Lower lobe of right lung (tissue), 2 donors: ENCODE measurements at places on chromosomes 4 and X. TPM values are rescaled to one million over a fixed set of nuclear protein-coding genes. Genes with fewer than 3 reads are reported as not detected.

GRCh38 chr4:168735735-168736134, 238.9 kb downstream of the PALLD start:
- H3K27me3 ChIP-seq = no peaks in the 10 kb centered on the region
- H3K27ac ChIP-seq = peak overlapping the region; percentile 5
- DNase-seq = no peak
- no peak overlapping the region for H3K4me3 ChIP-seq
- no peaks in the 10 kb centered on the region for H3K36me3 ChIP-seq

HSFX1 gene
- total RNA-seq = 2.2 TPM

- H3K4me3 ChIP-seq = no peak overlapping the region
- H3K4me1 ChIP-seq = peaks cover 37% of the 10 kb centered on the region
- DNase-seq = no peak
- peak overlapping the region; percentile 74 for H3K27ac ChIP-seq
- no peaks in the 10 kb centered on the region for H3K36me3 ChIP-seq
- H3K27me3 ChIP-seq = no peaks in the 10 kb centered on the region
Observed at GRCh38 chr4:81491943-81492342, 20.2 kb upstream of the RASGEF1B start.

HOPX gene
- 341 TPM for total RNA-seq

- no peaks in the 10 kb centered on the region for H3K4me1 ChIP-seq
- no peak overlapping the region for H3K27ac ChIP-seq
- no peak overlapping the region for H3K4me3 ChIP-seq
- H3K27me3 ChIP-seq = no peaks in the 10 kb centered on the region
Observed at GRCh38 chrX:9940421-9940820, 26.7 kb upstream of the CLDN34 start.

DNA sequence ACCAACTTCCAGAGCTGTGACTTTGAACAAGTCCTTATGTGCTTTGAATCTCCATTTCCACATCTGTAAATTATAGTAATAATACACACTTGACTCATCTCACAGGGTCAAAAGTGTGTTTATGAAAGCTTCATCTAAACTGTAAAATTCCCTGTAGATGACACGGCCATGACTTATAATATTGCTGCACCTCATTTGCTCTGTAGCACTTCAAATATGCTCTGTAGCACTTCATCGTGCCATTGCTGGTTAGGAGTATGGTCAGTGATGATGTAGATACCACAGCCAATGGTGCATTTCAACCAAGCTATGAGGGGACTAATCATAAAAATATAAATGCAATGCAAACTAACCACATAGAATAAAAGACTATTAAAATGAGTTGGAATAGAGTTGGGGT, 318.6 kb downstream of the ANK2 start:
- H3K27ac ChIP-seq = no peak overlapping the region
- H3K4me1 ChIP-seq = no peaks in the 10 kb centered on the region
- H3K36me3 ChIP-seq = peaks cover 5% of the 10 kb centered on the region
- DNase-seq = no peak
- no peak overlapping the region for H3K4me3 ChIP-seq

- no peak overlapping the region for H3K27ac ChIP-seq
- H3K27me3 ChIP-seq = no peaks in the 10 kb centered on the region
- H3K4me1 ChIP-seq = peaks cover 41% of the 10 kb centered on the region
- no peaks in the 10 kb centered on the region for H3K36me3 ChIP-seq
Observed at GRCh38 chr4:151314010-151314355, 11.4 kb downstream of the SH3D19 start.

MAGEA8 gene
- not detected for total RNA-seq

GRCh38 chrX:150146271-150146896, 208.1 kb upstream of the EOLA2 start:
- H3K27ac ChIP-seq = no peak overlapping the region
- no peak for DNase-seq
- no peaks in the 10 kb centered on the region for H3K36me3 ChIP-seq
- no peaks in the 10 kb centered on the region for H3K4me1 ChIP-seq

F8A3 gene
- total RNA-seq = not detected

- H3K4me1 ChIP-seq = no peaks in the 10 kb centered on the region
- H3K27ac ChIP-seq = no peak overlapping the region
- H3K27me3 ChIP-seq = no peaks in the 10 kb centered on the region
- H3K36me3 ChIP-seq = no peaks in the 10 kb centered on the region
- no peak for DNase-seq
- H3K4me3 ChIP-seq = no peak overlapping the region
Observed at GRCh38 chr4:187175197-187175596, 451.5 kb upstream of the FAT1 start.

EREG gene
- total RNA-seq = 1.1 TPM

CT55 gene
- total RNA-seq = not detected

GRCh38 chr4:107155366-107155765, 119.3 kb upstream of the DKK2 start:
- no peak overlapping the region for H3K27ac ChIP-seq
- DNase-seq = no peak
- H3K4me3 ChIP-seq = no peak overlapping the region
- H3K36me3 ChIP-seq = no peaks in the 10 kb centered on the region
- H3K4me1 ChIP-seq = no peaks in the 10 kb centered on the region

BTC gene
- 2.9 TPM for total RNA-seq

FAM241A gene
- 5.0 TPM for total RNA-seq

- no peak overlapping the region for H3K27ac ChIP-seq
- H3K36me3 ChIP-seq = peaks cover 44% of the 10 kb centered on the region
- H3K27me3 ChIP-seq = no peaks in the 10 kb centered on the region
- no peaks in the 10 kb centered on the region for H3K4me1 ChIP-seq
Observed at GRCh38 chrX:49111791-49112190, 11.7 kb downstream of the GPKOW start.

IGFBP7 gene
- total RNA-seq = 322 TPM

GRCh38 chr4:173332021-173332487, 2.1 kb downstream of the HMGB2 start:
- DNase-seq = no peak
- peak overlapping the region; percentile 85 for H3K4me3 ChIP-seq
- H3K27ac ChIP-seq = peak overlapping the region; percentile 97
- no peaks in the 10 kb centered on the region for H3K27me3 ChIP-seq
- H3K4me1 ChIP-seq = peaks cover 23% of the 10 kb centered on the region

GRCh38 chr4:142358656-142359055, 487.4 kb downstream of the INPP4B start:
- no peaks in the 10 kb centered on the region for H3K36me3 ChIP-seq
- no peak overlapping the region for H3K27ac ChIP-seq
- H3K4me1 ChIP-seq = peaks cover 15% of the 10 kb centered on the region
- H3K4me3 ChIP-seq = no peak overlapping the region
- no peak for DNase-seq
- H3K27me3 ChIP-seq = no peaks in the 10 kb centered on the region

DNA sequence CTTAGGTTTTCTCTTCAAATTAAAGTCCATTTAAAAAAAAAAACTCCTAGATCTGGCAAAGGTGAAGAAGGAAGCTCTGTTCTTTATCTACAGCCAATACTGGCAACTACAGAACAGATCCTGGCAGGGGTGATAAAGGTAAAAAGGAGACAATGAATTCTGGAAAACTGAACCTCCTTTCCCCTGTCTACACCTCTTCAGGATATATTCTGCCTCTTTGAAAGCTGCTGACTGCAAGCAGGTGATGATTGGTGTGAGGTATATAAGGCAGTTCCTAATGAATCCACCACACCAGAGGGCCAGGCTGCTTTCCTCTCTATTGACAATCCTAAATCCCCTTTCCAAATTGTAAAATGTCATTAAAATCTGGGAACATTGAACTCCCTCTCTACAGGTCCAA, 370.1 kb downstream of the PPP3CA start:
- no peaks in the 10 kb centered on the region for H3K36me3 ChIP-seq
- no peak overlapping the region for H3K27ac ChIP-seq
- H3K4me3 ChIP-seq = no peak overlapping the region

GRCh38 chr4:25928379-25929297, 14.6 kb downstream of the SMIM20 start:
- no peaks in the 10 kb centered on the region for H3K27me3 ChIP-seq
- peaks cover 41% of the 10 kb centered on the region for H3K4me1 ChIP-seq
- peak overlapping the region; percentile 71 for H3K27ac ChIP-seq
- no peak for DNase-seq
- no peak overlapping the region for H3K4me3 ChIP-seq

GPR78 gene
- 0.21 TPM for total RNA-seq

DCAF12L2 gene
- not detected for total RNA-seq

TLL1 gene
- 4.7 TPM for total RNA-seq

- no peak for DNase-seq
- H3K27me3 ChIP-seq = no peaks in the 10 kb centered on the region
- H3K4me3 ChIP-seq = no peak overlapping the region
- H3K27ac ChIP-seq = no peak overlapping the region
- no peaks in the 10 kb centered on the region for H3K36me3 ChIP-seq
Observed at GRCh38 chrX:13074297-13075262, 30.2 kb upstream of the FAM9C start.

AKAP4 gene
- not detected for total RNA-seq

DNA sequence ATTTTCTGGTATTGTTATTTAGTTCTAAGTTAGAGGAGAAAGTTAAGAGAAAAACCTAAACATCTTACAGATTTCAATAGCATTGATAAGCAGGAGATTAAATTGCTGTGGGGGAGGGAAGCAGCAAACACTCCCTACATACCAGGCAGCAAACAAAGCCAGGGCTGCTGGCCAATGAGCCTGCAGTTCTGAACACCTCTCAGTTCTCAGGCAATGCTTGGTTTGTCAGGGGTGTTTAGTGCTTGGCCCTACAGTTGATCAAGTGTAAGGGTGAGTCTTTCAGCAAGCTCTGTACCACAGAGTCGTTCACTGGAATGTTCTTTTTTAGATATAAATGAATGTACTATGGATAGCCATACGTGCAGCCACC, 38.6 kb downstream of the EGFL6 start:
- no peak for DNase-seq
- no peak overlapping the region for H3K4me3 ChIP-seq
- no peaks in the 10 kb centered on the region for H3K4me1 ChIP-seq
- H3K27ac ChIP-seq = no peak overlapping the region

DNA sequence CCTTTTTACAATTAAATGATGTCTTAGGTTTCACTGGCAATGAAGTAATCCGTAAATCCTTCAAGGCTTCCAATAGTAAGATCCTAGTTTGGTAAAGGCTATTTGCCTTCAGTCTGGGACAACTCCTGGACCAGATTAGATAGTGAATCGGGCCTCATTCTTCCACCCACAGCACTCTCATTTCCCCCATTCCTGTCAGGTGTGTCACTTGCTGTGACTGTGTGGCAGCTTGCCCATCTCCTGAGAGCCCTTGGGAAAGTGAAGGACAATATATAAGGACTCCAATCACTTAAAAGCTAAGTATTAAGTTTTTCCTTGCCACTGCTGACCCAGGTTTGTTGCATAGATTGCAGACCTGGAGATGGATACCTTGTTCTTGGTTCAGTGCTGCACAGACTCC, 3.3 kb upstream of the GASK1B start:
- H3K4me3 ChIP-seq = no peak overlapping the region
- DNase-seq = peak; percentile 74
- H3K36me3 ChIP-seq = no peaks in the 10 kb centered on the region
- H3K27me3 ChIP-seq = no peaks in the 10 kb centered on the region
- peak overlapping the region; percentile 31 for H3K27ac ChIP-seq

KCNE5 gene
- total RNA-seq = not detected
